ENCODE measurements at places on chromosomes 3 and 15.

DNA sequence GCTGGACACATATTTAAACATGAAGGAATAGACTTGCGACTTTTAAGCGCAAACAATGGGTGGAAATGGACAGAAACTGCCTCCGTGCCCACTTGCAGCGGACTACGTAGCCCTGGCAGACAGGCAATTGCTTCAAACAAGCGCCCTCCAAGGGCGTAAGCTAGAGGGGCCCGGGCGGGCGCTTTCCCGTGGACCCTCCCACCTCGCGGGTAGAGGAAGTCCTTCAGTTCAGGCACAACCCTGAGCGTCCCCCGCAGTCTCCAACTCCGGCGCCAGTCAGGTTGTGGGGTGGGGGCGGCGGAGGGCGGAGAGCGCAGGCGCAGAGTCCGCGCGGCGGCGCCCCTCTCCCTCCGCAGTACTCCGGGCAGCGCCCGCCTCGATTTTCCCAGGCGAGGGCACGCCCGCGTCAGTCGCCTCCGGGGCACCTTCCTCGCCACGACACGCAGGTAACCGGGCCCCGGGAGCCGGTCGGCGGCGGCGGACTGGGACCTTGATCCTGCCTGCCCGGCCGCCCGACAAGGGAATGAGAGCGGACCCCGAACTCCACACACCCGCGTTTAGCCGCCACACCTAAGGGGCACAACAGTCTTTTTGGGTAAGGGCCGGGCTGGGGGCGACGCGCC is at the start of gene SLC35G2:
TSS of gene SLC35G2 (plus strand) at position 358 of the 623 bp plus-strand sequence. CDS start 35,335 bp downstream, outside the sequence.
- no peak for DNase-seq

DNA sequence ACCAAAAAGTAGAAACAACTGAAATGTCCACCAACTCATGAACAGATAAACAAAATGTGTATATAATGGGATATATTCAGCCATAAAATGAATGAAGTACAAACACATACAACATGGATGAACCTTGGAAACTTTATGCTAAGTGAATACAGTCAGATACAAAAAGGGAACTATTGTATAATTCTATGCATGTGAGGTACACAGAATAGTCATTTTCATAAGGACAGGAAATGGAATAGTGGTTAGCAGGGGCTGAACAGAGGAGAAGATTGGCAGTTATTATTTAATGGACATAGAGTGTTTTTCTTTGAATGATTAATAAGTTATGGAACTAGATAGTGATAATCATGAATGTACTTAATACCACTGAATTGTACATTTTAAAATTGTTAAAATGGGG is 20.0 kb upstream of the TRANK1 start:
- DNase-seq, result no peak

DNA sequence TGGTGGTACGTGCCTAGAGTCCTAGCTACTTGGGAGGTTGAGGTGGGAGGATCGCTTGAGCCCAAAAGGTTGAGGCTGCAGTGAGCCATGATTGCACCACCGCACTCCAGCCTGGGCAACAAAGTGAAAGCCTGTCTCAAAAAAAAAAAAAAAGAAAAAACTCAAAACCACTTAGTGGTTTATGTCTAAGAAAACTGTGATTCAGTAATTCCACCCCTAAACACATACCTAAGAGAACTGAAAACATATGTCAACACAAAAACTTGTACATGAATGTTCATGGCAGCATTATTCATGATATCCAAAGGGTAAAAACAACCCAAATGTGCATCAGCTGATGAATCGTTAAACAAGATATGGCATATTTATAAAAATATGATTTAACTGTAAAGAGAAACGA is 14.3 kb downstream of the SPG21 start:
- no peak for DNase-seq

GRCh38 chr15:63069616-63070090 is 27.1 kb downstream of the TPM1 start:
- no peak for DNase-seq

GRCh38 chr15:25493823-25494526 is 55.2 kb upstream of the UBE3A start:
- DNase-seq, result no peak

DNA sequence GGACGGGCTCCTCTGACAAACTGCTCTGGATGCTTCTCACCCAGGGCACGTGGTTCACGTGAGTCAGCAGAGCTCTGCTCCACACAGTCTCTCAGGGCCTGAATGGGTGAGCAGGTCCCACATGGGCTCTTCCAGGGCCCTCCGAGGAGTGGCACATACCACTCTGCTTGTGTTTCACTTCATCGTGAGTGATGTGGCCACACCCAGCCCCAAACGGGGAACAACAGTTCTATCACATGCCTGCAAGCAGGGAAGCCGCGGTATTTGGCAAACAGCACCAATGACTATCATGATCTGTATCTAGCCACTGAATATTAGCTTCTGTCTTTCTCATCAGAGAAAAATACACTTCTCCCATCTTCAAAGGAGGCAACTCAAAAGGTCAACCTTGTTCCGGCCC is 352.8 kb downstream of the GABRG3 start:
- DNase-seq, result no peak

GRCh38 chr3:129525341-129525968 is 3.0 kb upstream of the RHO start:
- peak; percentile 66 for DNase-seq

DNA sequence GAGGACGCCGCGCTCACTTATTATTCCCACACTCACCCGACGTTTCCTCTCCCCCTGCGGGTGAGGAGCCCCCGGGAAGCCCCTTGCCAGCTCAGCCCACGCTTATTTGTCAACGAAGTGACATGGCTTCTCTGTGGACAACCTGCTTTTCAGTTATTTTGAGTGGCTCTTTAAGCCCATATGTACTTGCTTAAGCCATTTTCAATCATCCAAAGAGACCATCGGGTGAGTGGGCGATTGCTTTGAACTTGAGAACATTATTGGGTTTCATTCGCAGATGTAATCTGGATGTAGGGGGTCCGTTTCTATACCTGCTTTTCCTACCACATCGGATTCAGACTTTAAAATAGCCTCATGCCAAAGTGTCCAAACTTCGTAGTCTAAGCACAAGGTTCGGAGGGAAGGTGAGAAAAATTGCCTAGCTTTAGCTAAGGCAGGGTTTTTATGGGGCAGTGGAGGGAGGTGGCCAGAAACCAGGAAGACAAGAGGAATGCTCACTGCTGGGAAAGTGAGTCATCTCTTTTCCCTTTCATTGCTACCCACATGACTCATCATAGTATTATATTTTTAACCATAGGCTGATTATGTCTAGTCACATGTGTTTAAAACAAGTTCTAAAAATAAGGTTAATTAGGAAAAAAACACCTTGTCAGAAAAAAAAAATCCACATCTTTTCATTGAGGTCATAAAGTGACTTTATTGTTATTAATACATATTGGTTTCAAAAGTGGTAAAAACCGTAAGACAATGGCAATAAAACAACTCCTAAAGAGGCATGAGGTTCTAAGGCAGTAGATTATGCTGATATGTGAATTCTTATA is 773.1 kb upstream of the NR2F2 start:
- DNase-seq, result peak; percentile 91

GRCh38 chr3:32256206-32256605 is 17.7 kb downstream of the CMTM8 start:
- peak; percentile 59 for DNase-seq

DNA sequence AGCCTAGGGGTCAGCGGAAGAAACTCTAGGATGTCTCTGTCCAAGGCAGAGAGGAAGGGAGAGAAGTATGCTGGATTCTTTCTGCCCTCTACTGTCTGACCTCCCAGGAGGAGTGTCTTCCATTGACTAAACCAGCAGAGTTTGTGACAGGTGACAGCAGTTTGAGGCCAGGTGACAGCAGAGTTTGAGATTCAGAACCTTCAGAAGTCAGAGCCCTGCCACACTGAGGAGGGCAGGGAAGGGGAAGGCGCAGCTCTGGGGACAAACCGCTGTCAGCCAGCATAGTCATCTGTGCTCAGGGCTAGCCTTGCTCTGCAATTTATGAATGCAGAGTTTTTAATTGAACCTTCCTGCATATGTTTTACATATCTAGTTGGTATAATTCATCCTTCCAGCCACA is 12.3 kb downstream of the NRROS start:
- DNase-seq, result no peak

GRCh38 chr15:25887870-25888269 is 24.7 kb upstream of the ATP10A start:
- DNase-seq, result peak; percentile 39

- no peak for DNase-seq
These were observed 7.3 kb upstream of the CFAP91 start for GRCh38 chr3:119695480-119695879.

DNA sequence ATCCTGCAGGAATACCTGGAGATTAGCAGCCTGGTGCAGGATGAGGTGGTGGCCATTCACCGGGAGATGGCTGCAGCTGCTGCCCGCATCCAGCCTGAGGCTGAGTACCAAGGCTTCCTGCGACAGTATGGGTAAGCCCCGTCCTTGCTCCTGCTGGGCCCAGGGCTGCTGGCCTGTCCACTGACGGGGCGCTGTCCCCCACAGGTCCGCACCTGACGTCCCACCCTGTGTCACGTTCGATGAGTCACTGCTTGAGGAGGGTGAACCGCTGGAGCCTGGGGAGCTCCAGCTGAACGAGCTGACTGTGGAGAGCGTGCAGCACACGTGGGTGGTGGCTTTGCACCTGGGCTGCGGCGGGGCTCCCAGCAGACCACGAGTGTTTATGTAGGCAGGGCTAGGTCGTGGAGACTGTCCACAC is 5.0 kb downstream of the FES start:
- DNase-seq, result no peak

DNA sequence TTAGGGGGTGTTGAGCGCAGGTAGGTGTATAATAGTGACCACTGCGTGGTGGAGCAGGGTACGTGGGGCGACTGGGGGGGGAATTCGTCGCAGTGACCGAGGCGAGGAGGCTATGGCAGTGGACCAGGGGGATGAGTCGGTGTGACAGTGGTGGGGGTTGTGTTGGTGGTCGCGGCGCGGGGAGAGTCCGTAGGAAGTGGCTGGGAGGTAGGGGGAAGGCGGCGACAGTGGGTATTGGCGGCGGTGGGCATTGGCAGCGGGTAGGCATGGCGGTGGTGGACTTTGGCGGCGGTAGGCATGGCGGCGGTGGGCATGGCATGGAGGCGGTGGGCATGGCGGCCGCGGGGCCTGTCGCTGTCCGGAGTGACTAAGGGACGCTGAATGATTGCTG is 739 bp downstream of the SNRPN start:
- DNase-seq, result no peak

DNA sequence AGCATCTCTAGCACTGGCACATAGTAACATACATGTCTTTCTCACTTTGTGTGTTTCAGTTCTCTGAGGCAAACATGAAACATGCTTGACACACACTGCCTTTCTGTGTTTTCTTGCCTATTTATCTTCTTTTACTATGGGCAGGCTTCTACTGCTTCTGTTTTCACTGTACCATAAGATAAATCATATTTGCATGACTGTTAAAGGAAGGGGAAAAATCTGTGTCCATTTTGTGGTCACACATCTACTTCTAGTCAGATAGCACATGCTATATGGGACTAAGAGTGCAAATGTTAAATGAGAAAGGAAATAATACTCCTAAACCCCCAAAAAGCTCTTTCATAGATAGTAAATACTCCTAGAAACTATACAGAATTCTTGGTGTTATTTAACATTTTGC is 386.4 kb downstream of the ZBTB20 start:
- DNase-seq, result no peak

- DNase-seq, result peak; percentile 57
These were observed 28.2 kb downstream of the C3orf62 start for GRCh38 chr3:49248840-49249227.

- no peak for DNase-seq
These were observed 452.5 kb upstream of the THRB start for GRCh38 chr3:24947103-24947502.

DNA sequence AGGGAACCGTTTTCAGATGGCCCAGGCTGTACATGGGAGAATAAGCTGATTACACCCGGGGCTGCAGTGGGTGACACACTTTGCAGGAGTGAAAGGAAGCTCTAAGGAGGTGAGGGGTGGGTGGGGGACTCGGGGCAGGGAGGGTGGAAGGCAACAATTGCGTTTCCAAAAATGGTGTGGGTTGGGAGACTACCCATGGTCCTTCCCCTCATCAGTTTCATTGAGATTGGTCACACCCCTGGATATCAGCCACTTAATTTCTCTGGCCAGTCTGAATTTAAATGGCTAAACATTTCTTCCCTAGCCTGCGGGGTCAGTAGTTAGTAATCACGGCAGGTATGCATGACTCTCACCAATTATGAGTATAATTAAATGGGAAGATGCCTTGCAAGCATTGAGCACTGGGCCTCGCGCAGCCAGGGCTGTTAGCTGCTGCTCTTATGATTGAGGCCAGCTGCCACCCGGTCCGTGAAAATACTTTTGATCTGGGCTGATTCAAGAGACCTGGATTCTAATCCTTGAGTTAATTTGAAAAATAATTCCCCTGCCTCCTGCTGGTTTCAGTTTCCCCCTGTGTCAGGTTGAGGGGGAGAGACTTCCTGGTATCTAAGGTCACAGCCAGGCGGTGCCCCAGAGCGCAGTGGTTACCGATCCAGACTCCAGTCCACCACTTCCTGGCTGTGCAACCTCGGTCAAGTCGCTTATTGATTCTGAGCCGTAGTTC is 23.3 kb downstream of the SLC6A6 start:
- DNase-seq, result peak; percentile 36

GRCh38 chr3:66386011-66386924 is 114.6 kb downstream of the LRIG1 start:
- DNase-seq, result no peak

DNA sequence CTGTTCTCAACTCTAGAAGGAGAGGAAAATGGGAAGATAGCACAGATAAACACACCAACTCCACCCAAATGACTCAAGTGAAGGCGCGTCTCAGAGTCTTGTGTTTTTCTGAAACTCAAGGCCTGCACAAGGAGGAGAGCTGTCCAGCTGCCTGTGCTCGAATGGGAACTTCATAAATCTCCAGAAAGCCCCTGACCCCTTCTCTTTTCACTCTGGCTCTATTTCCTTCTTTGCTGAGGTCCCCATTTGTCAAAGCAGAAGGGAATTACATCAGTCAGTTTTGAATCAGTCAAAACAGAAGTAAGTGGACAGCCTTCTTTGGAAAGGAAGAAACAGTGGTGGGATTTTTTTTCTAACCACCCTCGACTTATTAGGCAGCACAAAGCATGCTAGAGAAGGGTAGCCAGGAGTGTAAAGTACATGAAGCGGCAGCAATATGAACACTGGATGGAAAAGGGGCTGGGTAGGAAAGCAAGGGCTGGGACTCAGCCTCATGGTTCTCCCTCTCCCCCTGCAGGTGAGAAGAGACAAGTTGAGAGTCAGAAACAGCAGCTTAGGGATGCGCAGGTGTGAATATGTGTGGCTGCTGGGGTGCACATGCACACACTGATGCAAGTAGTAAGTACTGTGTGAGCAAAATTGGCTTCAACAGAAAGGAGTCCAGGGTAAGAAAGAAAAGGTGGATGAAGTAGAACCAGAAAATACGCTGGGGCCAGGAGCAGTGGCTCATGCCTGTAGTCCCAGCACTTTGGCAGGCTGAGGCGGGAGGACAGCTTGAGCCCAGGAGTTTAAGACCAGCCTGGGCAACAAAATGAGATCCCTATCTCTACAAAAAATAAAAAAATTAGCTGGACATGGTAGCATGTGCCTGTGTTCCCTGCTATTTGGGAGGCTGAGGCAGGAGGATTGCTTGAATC is 36.6 kb upstream of the MAGEF1 start:
- peak; percentile 52 for DNase-seq

All from bronchial epithelial cell (primary cell).